ENCODE measurements at places on chromosomes 13 and 19.

DNA sequence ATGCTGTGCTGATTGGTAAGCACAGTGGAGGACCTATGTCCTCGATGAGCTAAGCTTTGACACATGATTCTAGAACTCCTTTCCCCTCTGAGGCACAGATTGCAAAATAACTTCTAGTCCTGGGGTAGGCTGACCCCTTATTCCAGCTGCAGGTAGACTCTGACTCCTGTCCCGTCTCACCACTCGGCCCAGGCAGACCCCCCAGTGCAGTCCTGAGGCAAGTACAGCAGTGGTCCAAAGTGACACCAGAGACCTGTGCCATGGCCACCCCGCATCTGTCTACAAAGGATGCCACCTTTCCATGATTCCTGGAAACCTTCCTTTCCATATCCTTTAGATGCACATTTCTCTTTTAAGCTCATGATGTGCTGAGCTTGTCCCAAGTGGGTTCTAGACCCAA is 482.5 kb downstream of the ZNF536 start:
- DNase-seq: no peak

GRCh38 chr19:4575267-4576015 is 16.0 kb upstream of the SEMA6B start:
- no peak for DNase-seq

DNA sequence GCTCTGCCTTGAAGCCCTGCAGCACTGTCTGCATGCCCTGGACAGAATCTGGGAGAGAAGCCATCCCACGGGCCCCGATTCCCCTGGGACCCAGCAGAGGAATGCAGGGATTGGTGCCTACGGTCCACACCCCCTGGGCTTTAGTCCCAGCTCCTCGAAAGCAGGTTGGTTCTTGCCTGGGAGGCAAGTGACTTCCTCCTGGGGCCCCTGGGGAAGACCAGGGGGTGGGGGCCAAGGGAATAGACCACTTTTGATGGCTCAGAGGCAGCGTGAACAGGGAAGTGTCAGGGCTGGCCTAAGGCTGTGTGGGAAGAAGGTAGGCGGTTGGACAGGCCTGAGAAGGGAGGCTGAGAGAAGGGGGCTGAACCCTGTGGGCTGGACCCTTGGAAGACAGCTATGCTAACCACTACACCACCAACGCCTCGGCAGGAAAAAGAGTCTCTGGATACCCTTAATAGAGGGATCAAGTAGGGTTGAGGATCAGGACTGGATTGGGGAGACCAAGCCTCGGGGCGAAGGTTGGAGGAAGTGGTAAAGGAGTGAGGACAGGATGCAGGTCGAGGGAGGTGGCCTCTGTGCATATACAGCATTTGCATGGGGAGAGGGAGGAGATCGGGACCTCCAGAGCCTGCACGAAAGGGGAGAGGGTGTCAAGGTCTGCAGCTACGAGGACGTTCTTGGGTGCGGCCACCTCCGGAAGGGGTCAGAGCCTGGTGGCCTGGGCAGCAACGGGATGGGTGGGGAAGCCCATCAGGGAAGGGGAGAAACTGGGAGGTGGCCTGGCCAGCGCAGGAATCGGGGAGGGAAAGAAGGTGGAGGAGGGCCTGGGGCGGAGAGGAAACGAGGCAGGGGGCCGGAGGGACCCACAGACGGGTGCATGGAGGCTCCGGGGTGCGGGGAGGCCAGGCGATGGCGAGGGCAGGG is 709 bp downstream of the DPP9 start:
- no peak for DNase-seq

- no peak for DNase-seq
Observed at GRCh38 chr13:53743906-53744305, 715.3 kb downstream of the OLFM4 start.

- no peak for DNase-seq
Observed at GRCh38 chr19:47657719-47658118, 48.8 kb downstream of the BICRA start.

DNA sequence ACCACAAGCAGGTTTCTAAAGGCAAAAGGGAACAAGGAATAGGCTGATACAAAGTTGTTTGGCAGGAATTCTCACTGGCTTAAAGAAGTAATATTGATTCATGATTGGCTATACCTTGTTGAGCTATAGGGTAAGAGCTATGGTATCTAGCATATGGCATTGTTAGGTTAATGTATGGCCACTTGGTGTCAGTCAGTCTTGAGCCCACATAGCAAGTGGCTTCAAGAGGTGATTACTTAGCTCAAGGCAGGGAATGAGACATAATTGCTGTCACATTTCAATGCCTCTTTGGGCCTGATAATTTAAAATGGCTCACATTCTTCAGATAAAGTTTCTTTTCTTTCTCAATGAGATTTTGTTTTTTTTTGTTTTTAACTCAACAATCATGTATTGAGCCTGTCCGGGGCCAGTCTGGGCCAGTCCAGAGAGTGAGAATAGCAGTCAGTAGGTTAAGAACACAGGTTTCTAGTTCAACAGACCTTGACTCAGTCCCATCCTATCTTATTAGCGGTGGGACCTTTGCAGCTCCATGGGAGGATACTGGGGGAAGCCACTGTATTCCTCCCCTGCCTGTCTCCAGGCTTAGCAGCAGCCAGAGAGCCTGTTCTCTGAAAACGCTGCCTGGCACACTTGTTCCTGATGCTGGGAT is 45.8 kb upstream of the RCBTB2 start:
- no peak for DNase-seq

GRCh38 chr19:32018014-32018413 is 327.4 kb upstream of the ZNF507 start:
- DNase-seq: no peak

DNA sequence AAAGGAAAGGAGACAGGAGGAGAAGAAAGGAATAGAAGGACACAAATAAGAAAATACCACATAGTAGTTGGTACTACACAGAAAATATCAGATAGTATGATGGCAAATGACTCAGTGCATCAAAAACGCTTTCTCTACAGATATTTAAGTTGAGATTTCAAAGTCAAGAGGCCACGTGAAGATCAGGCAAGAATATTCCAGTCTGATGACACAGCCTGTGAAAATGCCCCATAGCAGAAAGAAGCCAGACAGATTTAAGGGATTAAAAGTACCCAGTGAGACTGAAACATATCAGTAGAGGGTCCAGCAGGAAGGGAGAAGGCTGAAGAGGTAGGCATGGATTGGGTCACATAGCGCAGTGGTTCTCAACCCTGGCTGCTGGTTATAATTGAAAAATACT is 113.7 kb downstream of the VWA8 start:
- DNase-seq: no peak

DNA sequence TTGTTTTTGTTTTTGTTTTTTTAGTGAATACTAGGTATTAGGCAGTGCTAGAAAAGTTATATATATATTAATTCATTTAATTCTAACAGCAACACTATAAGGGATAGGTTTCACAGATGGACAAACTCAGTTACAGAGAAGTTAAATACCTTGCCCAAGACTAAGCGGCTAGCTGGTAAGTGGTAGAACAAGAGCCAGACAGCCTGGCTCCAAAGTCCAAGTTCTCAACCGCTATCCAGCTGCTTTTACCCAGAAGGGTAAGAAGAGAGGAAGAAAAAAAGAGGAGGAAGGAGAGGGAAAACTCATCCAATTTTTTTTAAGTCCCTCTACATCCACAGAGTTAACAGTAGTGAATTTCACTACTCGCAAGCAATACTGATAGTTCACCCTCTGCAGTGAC is 217.0 kb downstream of the SPRY2 start:
- DNase-seq: no peak

DNA sequence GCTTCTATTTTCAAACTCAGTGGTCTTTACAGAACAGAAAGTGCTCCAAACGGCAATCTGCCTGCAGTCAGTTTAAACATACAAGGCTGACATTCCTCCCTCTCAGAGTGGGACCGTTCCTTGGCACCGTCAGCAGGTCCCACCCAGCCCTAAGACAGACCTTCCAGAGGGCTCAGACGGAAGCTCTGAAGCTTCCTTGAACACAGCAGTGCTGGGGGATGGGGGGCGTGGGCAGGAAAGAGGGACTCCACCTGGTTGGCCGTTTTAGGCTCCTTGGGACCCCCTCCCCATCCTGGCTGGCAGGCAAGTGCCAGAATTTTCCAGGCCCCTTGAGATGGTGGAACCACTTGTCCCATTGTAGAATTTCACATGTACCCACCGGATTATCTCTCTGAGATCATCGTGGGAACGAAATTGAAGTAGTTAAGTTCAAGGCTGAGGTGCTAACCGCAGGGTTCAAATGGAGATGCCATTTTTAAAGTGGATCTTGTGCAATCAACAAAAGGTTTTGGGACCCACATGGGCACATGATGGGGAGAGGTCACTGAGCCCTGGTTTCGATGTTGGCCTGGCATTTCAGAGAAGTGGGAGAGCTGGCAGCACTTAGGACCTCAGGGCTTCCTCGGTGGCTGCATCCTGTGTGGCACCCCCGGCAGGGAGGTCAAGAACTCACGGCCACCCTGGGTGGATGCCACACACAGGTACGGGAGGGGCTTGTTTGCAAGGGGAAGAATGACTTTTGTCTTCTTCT is 46.2 kb downstream of the KLF2 start:
- no peak for DNase-seq

GRCh38 chr13:68257111-68257842 is 1027.1 kb upstream of the PCDH9 start:
- DNase-seq: no peak

- DNase-seq: no peak
Observed at GRCh38 chr13:44106266-44107152, 226.8 kb downstream of the LACC1 start.

- no peak for DNase-seq
Observed at GRCh38 chr19:49554701-49555181, 25.6 kb downstream of the NOSIP start.

GRCh38 chr13:50762969-50763567 is 80.4 kb downstream of the DLEU7 start:
- no peak for DNase-seq

DNA sequence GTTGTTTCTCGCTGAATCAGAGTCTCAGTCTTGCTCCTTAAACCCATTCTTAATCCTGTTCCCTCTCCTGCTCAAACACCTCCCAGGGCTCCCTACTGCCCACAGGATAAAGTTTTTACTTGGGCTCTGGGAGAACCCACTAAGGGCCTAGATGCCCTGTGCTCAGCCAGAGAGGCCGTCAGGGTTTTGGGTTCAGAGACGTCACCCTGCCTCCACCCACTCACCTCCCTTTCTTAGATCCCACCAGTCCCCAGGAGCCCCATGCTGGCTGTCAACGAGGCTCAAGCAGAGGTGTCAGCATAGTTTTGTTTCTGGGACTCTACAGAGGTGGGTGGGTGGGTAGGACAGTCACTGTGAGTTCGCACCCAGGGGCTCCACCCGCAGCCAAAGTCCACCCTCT is 15.5 kb upstream of the CYP4F2 start:
- DNase-seq: no peak

- no peak for DNase-seq
Observed at GRCh38 chr13:98171900-98172589, 5.0 kb downstream of the RNF113B start.

GRCh38 chr19:3580156-3580934 is 4.9 kb upstream of the GIPC3 start:
- no peak for DNase-seq

- DNase-seq: no peak
Observed at GRCh38 chr13:67086260-67086659, 143.9 kb downstream of the PCDH9 start.
